ENCODE measurements at places on chromosomes 5 and 9. TPM values are rescaled to one million over a fixed set of nuclear protein-coding genes. Genes with fewer than 3 reads are reported as not detected.

Gene F2R
- total RNA-seq = 17.0 TPM

Gene SPIN1
- 32.5 TPM for total RNA-seq

Gene GHR
- 7.4 TPM for total RNA-seq

- H3K4me3 ChIP-seq = no peak overlapping the region
- no peak overlapping the region for H3K27ac ChIP-seq
- H3K4me1 ChIP-seq = no peaks in the 10 kb centered on the region
- H3K27me3 ChIP-seq = no peaks in the 10 kb centered on the region
Observed at GRCh38 chr5:38420246-38420645, 136.2 kb downstream of the LIFR start.

- peaks cover 39% of the 10 kb centered on the region for H3K4me1 ChIP-seq
- DNase-seq = no peak
- H3K27ac ChIP-seq = peak overlapping the region; percentile 93
- H3K27me3 ChIP-seq = no peaks in the 10 kb centered on the region
Observed at GRCh38 chr9:111897601-111898137, 1.1 kb downstream of the UGCG start.

DNA sequence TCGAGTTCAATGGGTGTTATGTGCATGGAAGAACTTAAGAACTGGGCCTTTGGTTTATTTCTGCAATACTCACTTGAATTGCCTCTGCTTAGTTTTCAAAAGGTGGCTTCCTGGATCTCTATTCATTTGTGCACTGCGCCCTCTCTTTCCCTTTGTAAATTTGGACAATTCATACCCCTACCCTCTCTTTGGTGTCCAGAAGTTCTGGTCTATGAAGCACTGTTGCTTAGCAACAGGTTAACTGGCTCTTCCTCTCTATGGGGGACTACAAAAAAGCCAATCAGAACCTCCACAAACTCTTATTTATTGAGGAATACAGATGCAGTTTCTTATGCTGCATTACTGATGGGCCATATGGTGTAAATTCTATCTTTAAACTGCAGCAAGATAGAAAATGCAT, 13.5 kb upstream of the FAM120A start:
- no peaks in the 10 kb centered on the region for H3K4me1 ChIP-seq
- no peak overlapping the region for H3K27ac ChIP-seq
- no peak for DNase-seq
- no peaks in the 10 kb centered on the region for H3K36me3 ChIP-seq
- H3K4me3 ChIP-seq = no peak overlapping the region

DNA sequence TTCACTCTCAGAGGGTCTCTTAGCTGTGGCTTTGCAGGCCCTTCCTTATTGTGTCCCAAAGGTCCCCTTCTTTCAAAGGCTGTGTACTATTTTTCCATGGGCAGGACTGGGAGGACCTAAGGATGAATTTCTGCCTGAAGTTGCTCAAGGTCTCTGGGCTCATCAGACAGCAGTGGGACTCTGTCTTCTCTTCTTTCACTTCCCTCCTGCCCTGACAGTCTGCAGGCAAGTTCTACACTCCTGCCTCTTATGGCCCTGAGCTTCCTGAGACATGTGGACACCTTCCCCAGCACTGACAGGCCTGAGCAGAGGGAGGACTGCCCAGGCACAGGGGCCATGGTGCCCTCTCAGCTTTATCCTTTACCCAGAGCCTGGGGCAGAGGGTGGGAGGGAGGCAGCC, 14.8 kb downstream of the ENHO start:
- H3K27me3 ChIP-seq = no peaks in the 10 kb centered on the region
- H3K36me3 ChIP-seq = no peaks in the 10 kb centered on the region
- peaks cover 3% of the 10 kb centered on the region for H3K4me1 ChIP-seq
- DNase-seq = no peak
- no peak overlapping the region for H3K4me3 ChIP-seq
- no peak overlapping the region for H3K27ac ChIP-seq

DNA sequence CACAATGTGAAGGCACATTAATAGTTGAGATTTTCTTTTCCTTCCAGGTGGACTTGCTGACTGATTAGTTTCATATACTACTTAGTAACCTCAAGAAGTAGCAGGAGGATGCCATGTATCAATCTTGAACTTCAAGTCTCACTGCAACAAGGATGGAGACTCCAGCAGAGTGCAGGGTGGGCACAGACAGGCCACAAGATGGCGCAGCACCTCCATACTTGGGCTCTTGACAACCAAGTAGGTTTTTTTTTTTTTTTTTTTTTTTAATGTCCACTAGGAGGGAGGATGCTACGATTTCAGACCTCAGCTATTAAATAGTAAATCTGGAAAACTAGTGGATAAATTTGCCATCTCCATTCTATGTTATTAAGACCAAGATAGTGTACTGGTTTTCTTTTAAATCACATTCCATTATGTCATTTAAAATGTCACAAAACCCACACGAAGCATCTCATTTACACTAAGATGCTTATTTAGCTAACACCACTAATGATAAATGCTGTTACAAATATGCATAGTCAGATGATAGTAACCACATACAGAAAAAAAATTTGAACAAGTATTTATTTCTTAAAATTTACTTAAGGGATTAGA, 58.6 kb downstream of the IL6ST start:
- H3K4me3 ChIP-seq = no peak overlapping the region
- H3K27me3 ChIP-seq = no peaks in the 10 kb centered on the region
- peaks cover 6% of the 10 kb centered on the region for H3K4me1 ChIP-seq

DNA sequence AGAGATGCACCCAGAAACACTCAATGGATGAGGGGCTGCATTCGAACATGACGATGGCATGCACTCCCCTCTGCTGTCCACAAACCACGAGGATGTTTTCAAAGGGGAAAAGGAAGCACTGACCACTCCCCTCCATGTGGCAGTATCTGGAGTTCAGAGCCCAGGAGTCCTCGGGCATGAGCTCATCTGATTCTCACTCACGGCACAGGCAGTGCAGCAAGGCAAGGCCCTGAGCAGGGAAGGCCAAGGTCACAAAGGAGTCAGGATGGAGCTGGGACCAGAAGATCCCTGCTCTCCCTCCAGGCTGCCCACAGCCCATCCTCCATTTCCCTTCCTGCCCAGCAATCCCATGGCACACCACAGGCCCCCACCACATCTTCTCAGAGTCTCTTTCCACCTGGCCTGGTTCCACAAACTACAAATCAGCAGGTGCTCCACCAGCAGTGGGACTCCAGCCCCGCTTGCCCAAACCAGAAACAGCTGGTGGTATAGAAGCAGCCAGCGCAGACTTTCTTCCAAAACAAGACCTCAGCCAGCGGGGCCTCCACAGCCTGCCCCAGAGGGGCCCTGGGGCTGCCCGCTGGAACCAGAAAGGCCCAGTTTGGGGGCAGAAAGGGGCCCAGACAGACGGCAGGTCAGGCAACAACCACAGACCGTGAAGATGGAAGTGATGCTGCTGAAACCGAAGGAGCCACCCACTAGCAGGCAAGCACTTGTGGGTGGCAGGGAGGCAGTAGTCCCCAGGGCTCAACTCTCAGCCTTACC, 12.2 kb downstream of the TNIP1 start:
- H3K4me1 ChIP-seq = peaks cover 85% of the 10 kb centered on the region
- no peaks in the 10 kb centered on the region for H3K27me3 ChIP-seq
- peak overlapping the region; percentile 59 for H3K27ac ChIP-seq
- peaks cover 13% of the 10 kb centered on the region for H3K36me3 ChIP-seq
- DNase-seq = no peak

- no peaks in the 10 kb centered on the region for H3K27me3 ChIP-seq
- H3K36me3 ChIP-seq = peaks cover 23% of the 10 kb centered on the region
Observed at GRCh38 chr5:637581-638450, 25.7 kb downstream of the CEP72 start.

- no peaks in the 10 kb centered on the region for H3K27me3 ChIP-seq
- peaks cover under 1% of the 10 kb centered on the region for H3K4me1 ChIP-seq
Observed at GRCh38 chr5:126348855-126349635, 74.2 kb upstream of the GRAMD2B start.

- H3K36me3 ChIP-seq = no peaks in the 10 kb centered on the region
- no peak for DNase-seq
- H3K27ac ChIP-seq = no peak overlapping the region
- no peaks in the 10 kb centered on the region for H3K27me3 ChIP-seq
- no peak overlapping the region for H3K4me3 ChIP-seq
Observed at GRCh38 chr5:3364433-3364832, 231.2 kb upstream of the IRX1 start.
